ENCODE measurements at places on chromosomes 13 and 19. TPM values are rescaled to one million over a fixed set of nuclear protein-coding genes. Genes with fewer than 3 reads are reported as not detected.

Gene CEACAM7
- not detected for total RNA-seq

Gene ELSPBP1
- not detected for total RNA-seq

Gene SELENOV
- total RNA-seq = not detected

Gene MBD3L3
- not detected for total RNA-seq

Gene OR7D2
- 0.43 TPM for total RNA-seq

Gene GALP
- not detected for total RNA-seq

Gene FUT3
- total RNA-seq = under 0.01 TPM

Gene TEX29
- not detected for total RNA-seq

DNA sequence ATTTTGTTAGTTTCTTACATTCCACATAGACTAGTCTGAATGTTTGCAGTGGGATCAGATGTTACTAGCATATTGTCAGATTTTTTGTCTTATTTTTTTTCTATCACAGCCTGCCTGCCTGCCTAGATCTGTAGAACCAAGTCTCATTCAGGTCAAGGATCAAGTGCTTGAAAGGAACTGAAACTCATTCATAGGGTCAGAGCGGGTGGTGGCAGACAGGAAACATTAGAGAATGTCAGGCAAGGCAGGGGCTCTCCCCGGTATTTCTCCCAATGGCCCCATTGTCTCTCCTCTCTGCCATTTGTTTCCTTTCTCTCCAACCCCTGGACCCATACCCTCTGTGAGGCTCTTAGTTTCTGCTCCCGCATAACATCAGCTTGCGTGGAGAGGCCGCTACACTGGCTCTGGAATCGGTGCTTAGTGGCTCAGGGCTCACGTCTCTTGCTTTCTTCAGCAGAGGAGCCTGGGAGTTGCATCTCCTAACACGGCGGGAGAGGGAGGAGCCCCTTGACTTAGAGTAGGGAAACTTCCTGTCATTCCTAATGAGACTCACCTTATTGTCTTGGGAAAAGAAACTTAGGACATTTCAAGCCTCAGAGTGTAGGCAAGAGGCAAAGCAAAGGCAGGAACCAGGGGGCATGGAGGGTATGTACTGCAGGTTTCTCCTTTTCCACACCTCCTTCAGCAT lies 35.6 kb upstream of the SPATA13 start:
- no peak for DNase-seq

DNA sequence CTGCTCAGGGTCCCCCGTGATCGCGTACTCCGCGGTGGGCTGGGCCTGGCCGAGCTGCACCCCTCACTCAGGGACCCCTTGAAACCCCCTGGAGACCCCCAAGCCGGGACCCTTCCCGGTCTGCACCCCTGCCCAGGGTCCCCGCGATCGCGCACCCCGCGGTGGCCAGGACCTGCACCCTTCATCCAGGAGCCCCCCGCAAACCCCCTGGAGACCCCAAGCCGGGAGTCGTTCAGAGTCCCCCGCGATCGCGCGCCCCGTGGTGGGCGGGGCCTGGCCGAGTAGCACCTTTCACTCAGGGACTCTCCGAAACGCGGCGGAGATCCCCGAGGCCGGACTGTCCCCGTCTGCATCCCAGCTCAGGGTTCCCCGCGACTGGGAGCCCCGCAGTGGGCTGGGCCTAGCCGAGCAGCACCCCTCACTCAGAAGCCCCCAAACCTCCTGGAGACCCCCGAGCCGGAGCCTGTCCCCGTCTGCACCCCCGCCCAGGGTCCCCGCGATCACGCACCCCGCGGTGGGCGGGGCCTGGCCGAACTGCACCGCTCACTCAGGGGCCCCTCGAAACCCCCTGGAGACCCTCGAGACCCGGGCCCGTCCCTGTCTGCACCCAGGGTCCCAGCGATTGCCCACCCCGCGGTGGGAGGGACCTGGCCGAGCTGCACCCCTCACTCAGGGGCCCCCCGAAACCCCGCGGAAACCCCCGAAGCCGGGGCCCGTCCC lies 748 bp downstream of the LMNB2 start:
- no peak for DNase-seq

GRCh38 chr19:28847468-28847867 lies 365.5 kb downstream of the UQCRFS1 start:
- DNase-seq = no peak

GRCh38 chr19:5778402-5778801 lies 6.1 kb downstream of the PRR22 start:
- no peak for DNase-seq

DNA sequence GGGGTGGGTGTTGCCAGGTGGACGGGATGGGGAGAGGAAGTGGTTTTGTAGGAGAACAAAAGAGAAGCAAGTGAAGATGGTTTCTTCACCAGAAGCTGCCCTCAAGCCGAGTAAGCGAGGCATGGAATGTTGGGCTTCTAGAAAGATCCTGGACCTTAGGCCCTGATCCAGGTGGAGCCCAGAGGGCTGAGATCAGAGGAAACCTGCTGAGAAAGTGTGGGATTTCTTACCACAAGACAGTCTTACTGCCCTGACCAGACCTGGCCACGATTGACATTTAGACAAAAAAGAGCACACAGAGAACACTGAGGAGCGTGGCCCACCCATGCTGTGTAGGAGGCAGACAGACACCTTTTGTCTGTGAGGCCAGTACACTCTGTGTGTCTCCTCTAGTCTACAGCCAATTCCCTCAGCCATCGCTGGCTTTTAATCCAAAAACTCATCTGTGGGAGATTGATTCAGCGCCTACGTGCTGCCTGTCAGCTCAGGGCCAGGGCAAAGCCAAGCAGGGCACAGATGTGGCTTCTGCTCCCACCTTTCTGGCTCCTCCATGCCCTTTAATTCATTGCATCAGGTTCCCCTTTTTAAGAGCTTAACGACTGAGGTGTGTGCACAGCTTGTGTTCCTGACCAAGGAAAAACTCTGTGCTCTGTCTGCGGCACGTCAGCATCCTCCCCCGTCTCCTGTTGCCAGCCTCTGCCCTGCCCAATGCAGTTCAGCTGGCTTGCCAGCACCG lies 123.3 kb downstream of the AKAP11 start:
- DNase-seq = no peak

DNA sequence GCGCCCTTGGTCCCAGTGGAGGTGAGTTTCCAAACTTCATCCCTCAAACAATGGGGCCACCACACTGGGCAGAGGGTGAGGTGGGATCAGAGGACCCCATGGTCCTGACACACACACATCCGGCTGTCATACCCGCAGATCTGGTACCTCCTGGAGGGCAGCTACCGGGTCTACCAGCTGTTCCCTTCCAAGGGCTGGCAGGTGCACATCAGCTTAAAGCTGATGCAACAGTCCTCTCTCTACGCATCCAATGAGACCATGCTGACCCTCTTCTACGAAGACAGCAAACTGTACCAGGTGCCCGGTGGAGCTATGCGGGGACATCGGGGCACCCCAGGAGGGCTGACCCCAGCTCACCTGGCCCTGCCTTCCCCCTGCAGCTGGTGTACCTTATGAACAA lies 14.0 kb upstream of the PSMD8 start:
- DNase-seq = no peak

DNA sequence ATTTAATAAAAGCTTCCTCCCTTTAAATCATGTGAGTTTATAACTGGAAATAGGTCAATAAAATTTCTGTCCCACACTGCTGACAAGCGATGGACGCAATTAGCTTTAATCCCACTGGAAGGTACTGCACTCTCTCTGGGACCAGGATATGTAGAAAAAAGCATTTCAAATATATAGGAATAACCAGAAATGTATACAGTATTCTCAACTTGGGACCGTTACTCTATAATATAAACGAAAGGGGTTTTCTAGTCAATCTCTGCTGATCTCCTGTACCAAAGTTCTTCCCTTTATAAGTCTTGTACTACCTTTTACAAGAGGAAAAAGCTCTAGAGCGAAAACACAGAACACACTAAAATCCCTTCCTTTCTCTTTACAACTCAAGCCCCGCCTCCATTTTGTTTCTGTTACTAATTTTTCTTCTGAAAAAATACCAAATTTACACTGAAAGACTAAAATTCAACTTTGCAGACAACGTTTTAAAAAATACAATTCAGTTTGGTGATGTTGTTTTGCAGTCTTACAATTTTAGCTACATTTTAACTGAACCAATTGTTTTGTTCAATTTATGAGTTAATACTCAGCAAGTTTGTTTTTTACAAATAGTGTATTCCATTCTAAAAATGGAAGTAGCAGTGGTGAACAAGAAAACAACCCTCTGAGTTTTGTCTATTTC lies 1.7 kb upstream of the USPL1 start:
- peak; percentile 70 for DNase-seq

DNA sequence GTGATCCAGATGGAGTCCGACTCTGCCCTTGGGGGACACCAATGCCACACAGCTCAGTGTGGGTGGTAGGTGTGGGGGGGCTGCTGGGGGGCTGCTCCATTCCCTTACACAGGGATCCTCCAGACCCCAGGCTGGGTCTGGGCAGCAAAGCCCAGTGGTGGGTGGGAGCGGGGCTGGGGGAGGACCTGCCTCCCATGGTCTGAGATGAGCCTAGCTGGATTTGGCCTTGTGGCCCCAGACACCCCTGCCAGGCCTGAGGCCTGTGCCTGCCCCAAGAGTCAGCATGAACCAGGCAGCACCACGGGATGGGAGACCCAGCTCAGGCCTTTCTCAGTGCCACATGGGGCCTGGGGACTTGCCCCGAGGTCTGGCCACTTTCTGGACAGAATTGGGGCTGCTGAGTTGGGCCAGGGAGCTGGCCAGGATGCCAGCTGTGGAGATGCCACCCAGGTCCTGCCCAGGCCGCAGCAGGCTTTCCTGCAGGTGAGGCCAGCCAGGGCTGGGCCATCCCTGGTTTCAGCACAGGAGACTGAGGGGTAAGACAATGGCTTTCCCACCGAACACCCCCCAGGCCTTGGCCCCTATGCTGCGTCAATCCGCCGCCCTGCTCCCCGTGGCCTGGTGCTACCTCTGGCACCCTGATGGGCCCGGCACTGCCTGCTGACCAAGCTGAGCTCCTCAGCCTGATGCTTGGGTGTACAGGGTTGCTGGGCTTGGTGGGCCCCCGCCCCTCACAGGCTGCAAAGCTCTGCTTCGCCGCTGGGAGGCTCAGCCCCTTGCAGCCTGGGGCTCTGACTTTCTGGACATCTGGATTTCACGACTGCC lies 24.2 kb downstream of the CEBPG start:
- DNase-seq = no peak

DNA sequence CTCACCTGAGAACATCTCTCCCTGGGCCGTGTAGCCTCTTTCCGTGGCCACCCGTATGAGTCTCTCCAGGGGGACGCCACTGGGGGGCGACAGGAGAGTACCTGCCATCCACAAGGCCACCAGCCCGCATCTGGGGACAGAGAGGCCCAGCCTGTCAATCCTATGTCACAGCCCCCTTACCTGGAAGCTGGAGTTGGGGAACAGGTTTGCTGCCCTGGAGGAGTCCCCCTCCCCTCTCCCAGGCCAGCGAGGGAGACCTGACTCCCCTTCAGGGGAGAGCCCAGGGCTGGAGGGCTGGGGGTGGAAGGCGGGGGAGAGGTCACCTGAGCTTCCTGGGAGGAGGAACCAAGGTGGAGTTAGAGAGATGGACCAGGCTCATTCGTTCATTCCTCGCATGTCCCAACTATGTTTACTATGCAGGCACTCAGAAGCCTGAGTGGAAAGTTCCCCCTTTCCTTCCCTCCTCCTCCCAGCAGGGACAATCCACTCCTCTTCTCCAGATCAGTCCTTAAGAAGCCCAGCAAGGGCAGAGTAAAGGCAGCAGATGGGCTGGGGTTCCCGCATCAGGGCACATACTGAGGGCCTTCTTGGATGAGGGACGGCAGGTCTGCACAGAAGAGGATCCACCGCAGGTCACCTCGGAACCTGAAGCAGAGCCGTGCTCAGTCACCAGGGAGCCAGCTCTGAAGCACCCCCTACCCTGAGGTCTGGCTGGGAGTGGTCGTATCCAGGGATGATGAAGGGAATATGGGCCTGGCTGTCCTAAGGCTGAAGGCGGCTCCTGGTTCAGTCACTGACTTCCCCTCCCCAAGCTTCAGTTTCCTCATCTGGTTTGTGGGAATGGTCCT lies 5.5 kb downstream of the ACTMAP start:
- peak; percentile 31 for DNase-seq

- DNase-seq = no peak
Measured at GRCh38 chr13:24618011-24618955, 61.9 kb upstream of the ATP12A start.

DNA sequence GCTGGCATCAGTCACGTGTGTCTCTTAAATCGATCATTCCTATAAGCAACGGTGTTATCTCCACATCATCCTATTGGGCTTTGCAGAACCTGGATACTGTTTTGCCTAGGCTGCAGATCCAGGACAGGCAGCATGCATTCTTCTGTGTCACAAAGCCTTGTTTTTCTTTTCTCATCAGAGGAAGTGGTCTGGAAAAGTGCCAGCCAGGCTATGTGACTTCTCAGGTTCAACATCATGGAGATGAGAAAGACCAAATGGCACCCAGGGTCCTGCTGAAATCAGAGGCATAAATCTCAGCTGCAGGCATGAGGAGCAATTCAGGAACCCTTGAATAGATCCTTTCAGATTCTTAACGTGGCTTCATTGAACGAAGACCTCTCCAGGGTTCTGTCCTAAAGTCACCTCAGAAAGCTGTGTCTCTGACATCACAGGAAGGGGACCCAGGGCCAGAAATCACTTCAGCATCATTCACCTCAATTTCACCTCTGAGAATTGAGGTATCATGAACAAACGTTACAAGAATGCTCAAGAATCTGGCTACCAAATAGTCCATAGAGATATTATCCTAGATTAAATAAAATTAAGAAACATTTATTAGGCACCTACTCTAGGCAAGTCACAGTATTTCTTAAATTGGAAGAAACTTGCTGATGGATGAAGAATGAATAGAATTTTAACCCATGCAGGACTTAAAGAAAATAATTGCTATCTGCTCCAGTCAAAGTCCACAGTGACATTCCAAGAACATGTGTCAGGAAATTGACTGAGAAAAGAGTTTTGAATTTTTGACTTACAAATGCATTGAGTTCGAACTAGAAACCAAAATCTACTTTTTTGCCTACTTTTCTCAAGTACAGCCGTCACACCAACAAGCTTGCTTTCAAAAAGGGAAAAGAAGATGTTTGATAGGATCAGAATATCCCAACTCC lies 124.1 kb downstream of the COG6 start:
- DNase-seq = peak; percentile 58

DNA sequence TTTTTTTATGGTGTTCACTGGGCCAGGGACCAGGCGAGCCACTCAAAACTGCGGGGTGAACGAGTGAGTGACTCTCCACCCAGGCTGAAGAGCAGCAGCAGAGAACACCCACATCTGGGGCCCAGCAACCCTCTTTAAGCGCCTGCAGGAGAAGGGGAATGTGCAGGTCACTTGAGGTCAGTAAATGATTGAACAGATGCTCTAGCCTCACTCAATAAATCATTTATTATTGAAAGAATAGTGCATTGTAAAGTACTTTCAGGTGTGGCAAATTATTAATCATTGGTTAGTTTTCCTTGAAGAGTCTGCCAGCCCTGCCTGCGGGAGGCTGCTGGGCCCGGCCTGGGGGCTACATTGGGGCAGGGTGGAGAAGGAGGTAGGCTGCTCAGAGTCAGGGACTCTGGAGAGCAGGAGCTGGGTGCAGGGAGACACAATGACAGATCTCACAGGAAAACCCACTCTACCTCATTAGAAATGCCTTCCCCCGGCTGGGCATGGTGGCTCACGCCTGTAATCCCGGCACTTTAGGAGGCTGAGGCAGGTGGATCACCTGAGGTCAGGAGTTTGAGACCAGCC lies 42.5 kb downstream of the ABCC4 start:
- DNase-seq = no peak
